ENCODE measurements at places on chromosomes 16 and 17. TPM values are rescaled to one million over a fixed set of nuclear protein-coding genes. Genes with fewer than 3 reads are reported as not detected.

- H3K27ac ChIP-seq: no peak overlapping the region
- no peaks in the 10 kb centered on the region for H3K27me3 ChIP-seq
- no peak for DNase-seq
- H3K4me1 ChIP-seq: no peaks in the 10 kb centered on the region
Observed at GRCh38 chr16:48235556-48236136, 8.5 kb upstream of the LONP2 start.

DNA sequence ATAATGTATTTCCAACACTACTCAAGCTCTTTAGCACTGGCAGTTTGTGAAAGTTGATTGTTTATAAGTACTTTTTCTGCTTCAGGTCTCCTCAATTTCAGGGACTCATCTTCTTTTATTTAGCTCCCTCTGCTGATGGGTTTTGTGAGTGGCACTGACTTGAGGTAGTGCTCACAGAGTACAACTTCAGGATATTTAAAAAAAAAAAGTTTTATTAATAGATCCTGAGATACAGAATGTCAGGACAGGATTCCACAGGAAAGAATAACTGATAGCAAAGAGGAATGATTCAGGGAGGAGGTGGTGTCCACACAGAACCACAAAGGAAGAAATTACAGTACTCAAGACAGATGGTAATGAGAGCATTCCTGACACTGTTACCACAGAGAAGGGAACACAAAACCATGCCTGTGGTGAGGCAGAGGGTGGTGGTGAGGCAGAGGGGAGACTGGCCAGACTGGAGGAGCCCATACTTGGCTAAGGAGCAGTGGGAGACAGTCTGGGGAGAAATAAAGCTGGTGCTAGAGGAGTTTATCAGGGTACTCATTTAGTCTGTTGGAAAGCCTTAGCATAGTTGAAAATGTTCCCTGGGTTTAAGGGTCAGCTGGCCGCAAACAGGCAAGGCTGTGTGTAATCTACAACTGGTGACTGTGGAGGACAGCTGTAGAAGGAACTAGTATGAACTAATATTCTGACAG lies 63.7 kb downstream of the SPAG9 start:
- H3K27me3 ChIP-seq: no peaks in the 10 kb centered on the region
- H3K27ac ChIP-seq: peak overlapping the region; percentile 70
- no peak overlapping the region for H3K4me3 ChIP-seq
- H3K4me1 ChIP-seq: peaks cover 26% of the 10 kb centered on the region

The KNOP1 gene
- 10.5 TPM for total RNA-seq

The SSTR5 gene
- total RNA-seq: not detected

The RNF227 gene
- total RNA-seq: 1.1 TPM

DNA sequence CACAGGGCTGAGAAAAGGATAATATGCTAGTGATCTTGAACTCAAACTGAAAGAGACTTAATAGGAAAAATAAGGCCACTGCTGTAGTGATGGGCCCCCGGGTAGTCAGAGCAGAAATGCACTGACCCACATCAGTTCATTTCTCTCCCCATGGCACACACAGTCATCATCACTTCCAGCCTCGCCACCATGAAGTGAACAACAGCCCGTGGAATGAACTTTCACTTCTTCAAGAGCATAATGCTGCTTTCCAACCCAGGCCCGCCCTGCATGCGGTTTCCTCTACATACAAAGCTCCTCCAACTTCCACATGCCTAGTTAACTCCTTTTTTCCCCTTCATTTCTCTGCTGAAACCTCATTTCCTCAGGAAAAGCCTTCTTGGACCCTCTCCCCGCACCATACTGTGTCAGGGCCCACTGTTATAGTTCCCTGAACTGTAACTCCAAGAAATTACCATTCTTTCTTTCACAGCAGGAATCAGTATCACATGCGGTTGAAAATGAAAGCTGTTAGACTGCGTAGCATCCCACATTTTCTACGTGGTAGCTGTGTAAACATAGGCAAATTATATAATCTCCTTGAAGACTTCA lies 65.8 kb upstream of the SMIM36 start:
- H3K4me3 ChIP-seq: no peak overlapping the region
- H3K36me3 ChIP-seq: no peaks in the 10 kb centered on the region
- no peaks in the 10 kb centered on the region for H3K4me1 ChIP-seq
- H3K27ac ChIP-seq: peak overlapping the region; percentile 39
- H3K27me3 ChIP-seq: no peaks in the 10 kb centered on the region

- no peaks in the 10 kb centered on the region for H3K27me3 ChIP-seq
- no peaks in the 10 kb centered on the region for H3K4me1 ChIP-seq
- H3K36me3 ChIP-seq: no peaks in the 10 kb centered on the region
- H3K27ac ChIP-seq: no peak overlapping the region
Observed at GRCh38 chr17:6240601-6241000, 170.4 kb downstream of the WSCD1 start.

GRCh38 chr16:31033709-31034492 lies 543 bp downstream of the STX4 start:
- no peaks in the 10 kb centered on the region for H3K27me3 ChIP-seq
- DNase-seq: peak; percentile 92
- peak overlapping the region; percentile 20 for H3K27ac ChIP-seq
- H3K4me3 ChIP-seq: peak overlapping the region; percentile 50
- H3K4me1 ChIP-seq: peaks cover 12% of the 10 kb centered on the region
- H3K36me3 ChIP-seq: peaks cover 12% of the 10 kb centered on the region

DNA sequence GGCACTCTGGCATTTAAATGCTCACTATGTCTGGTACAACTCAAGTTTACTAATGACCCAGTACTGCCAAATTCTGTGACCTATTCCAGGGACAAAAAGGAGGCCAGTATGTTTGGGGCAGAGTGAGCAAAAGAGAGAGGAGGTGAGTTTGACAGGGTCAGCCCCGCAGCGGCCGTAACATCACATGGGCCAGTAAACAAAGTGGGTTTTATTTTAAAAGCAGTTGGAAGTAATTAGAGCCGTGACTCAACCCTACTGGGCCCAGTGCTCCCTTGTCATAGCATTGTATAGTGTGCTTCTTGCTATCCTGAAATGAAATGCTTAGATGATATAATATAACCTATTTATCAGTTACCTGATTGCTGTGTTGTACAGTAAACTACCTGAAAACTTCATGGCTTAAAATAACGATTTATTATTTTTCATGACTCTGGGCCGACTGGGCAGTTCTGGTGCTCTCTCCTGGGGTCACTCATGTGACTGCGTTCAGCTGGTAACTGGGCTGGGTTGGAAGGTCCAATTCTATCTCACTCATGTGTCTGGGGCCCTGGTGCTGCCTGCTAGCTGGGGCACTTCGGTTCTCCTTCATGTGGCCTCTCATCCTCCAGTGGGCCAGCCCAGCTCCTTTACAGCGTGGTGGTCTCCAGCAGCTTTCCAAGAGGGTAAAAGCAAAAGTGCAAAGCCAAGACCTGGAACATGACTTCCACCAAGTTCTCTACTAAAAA lies 27.4 kb downstream of the IQCK start:
- no peak overlapping the region for H3K27ac ChIP-seq
- H3K36me3 ChIP-seq: no peaks in the 10 kb centered on the region
- H3K27me3 ChIP-seq: no peaks in the 10 kb centered on the region
- no peak for DNase-seq
- peaks cover 27% of the 10 kb centered on the region for H3K4me1 ChIP-seq

GRCh38 chr17:30112794-30113193 lies 3.8 kb upstream of the NSRP1 start:
- no peak overlapping the region for H3K4me3 ChIP-seq
- peaks cover 2% of the 10 kb centered on the region for H3K4me1 ChIP-seq
- no peak for DNase-seq
- no peak overlapping the region for H3K27ac ChIP-seq
- H3K27me3 ChIP-seq: no peaks in the 10 kb centered on the region
